ENCODE measurements at places on chromosomes 2 and 18. TPM values are rescaled to one million over a fixed set of nuclear protein-coding genes. Genes with fewer than 3 reads are reported as not detected.

GRCh38 chr2:102358496-102358895 lies 2.9 kb downstream of the IL18R1 start:
- H3K36me3 ChIP-seq = no peaks in the 10 kb centered on the region
- H3K4me1 ChIP-seq = peaks cover 4% of the 10 kb centered on the region
- no peak for DNase-seq

DNA sequence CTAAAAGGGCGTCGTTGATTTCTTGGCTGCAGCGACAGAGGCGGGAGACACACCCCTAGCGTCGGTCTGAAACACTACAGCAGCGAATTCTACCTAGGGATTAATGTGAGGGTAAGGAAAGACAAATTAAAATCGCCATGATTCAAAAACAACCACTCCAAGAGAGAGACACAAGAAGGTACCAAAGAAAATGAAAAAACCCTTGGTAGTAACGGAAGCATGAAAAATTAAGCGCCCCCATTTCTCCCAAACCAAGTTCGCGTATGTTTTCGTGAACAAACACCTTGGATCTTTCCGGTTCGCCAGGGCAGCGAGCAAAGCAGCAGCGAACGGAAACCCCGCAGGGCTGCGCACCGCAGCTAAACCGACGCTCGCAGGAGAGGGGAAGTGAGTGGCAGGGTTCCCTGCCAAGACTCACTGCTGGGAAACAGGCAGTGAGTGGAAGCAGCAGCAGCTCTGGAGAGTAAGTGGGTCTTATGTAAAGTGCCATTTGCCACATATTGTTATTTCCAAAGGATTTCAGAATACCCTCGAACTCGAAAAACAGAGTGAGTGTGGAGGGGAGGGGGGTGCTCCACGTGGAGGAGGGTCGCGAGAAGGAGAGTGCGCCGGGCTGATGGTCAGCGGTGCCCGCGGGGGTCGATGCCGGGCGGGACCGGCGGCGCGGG lies 1.0 kb downstream of the PPP3R1 start:
- H3K36me3 ChIP-seq = no peaks in the 10 kb centered on the region
- H3K27me3 ChIP-seq = peaks cover 11% of the 10 kb centered on the region
- peaks cover 9% of the 10 kb centered on the region for H3K4me1 ChIP-seq
- H3K27ac ChIP-seq = peak overlapping the region; percentile 85
- DNase-seq = peak; percentile 63

DNA sequence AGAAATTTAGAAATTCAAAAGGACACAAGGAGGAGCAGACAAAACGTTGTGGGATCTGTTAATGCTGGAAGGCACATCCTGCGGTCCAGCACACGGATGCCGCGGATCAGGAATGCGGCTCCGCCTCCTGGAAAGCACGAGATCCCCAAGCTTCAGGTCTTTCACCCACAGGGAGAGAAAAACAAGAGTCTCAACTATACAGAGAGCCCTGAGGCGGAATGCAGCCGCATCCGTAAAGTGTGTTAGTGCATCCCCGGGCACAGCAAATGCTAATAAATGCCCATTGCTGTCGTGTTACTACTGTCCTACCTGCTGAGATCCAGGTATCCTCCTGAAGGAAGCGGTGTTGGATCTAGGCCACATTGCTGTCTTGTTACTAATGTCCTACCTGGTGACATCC lies 303.9 kb downstream of the EIPR1 start:
- H3K27ac ChIP-seq = no peak overlapping the region
- H3K36me3 ChIP-seq = no peaks in the 10 kb centered on the region
- no peak overlapping the region for H3K4me3 ChIP-seq
- no peak for DNase-seq
- H3K27me3 ChIP-seq = peaks cover 4% of the 10 kb centered on the region

DNA sequence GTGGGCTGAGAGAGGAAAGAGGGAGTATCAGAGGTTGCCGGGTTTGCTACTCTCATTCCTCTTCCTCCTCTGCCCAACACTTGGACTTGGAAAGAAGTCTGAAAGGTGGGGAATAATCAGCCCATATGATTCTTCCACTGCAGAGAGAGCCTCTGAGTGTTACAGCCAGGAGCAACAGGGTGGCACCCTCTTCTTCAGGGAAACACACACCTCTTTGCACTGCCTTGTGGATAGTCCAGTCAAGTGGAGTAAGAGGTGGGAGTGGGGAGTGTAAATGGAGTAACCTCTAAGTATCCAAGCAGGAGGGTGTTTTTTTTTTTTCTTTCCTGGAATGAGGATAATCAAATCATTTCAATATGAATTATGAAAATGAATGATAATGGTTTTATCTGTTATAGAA lies 9.0 kb upstream of the SERPINB8 start:
- H3K27ac ChIP-seq = no peak overlapping the region
- H3K27me3 ChIP-seq = no peaks in the 10 kb centered on the region
- no peaks in the 10 kb centered on the region for H3K36me3 ChIP-seq

GRCh38 chr2:209940936-209941335 lies 61.5 kb upstream of the RPE start:
- H3K27ac ChIP-seq = no peak overlapping the region
- H3K27me3 ChIP-seq = peaks cover 2% of the 10 kb centered on the region
- no peaks in the 10 kb centered on the region for H3K4me1 ChIP-seq
- H3K4me3 ChIP-seq = no peak overlapping the region

DNA sequence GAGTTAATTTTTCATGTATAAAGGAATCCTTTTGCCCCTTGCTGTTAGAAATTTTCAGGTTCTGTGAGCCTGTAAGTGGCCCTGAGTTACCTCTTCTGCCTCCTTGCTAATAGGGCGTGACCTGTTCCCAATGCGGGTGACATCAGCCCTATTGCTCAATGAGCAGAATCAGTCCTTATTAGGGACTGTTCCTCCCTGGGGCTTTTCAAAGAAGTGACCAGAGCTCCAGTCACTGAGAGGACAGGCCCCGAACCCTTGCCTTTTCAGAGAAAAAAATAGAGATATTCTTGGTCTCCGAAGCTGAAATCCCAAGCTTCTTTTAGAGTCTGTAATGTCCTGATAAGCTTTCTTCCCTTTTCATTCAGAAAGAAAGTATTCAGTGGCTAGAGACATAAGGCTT lies 8.2 kb upstream of the APOB start:
- peaks cover 3% of the 10 kb centered on the region for H3K27me3 ChIP-seq
- no peak for DNase-seq
- no peak overlapping the region for H3K27ac ChIP-seq
- H3K4me3 ChIP-seq = no peak overlapping the region
- H3K36me3 ChIP-seq = no peaks in the 10 kb centered on the region

GRCh38 chr2:238967031-238967977 lies 119.4 kb downstream of the TWIST2 start:
- peaks cover 6% of the 10 kb centered on the region for H3K27me3 ChIP-seq
- no peak for DNase-seq
- no peak overlapping the region for H3K27ac ChIP-seq
- peaks cover 9% of the 10 kb centered on the region for H3K36me3 ChIP-seq

DNA sequence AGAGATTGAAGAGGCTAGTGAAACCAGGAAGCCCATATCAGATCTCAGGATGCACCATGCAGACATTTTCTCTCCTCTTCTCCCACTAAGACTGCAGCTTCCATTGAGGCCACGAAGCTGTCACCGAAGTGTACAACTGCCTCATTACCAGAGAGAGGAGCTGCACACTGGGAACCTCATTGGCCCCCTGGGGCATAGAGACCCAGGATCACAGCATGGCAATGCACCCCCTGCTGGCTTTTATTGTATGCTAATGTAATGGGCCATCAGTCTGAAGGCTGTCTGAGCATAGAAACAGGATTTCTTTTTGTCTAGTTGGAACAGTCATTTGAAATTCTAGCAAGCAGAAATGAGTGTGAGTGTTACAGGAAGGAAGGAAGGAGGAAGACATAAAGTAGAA lies 861.6 kb upstream of the CELF4 start:
- H3K36me3 ChIP-seq = no peaks in the 10 kb centered on the region
- DNase-seq = peak; percentile 32
- H3K27ac ChIP-seq = no peak overlapping the region
- H3K4me3 ChIP-seq = no peak overlapping the region
- peaks cover 5% of the 10 kb centered on the region for H3K4me1 ChIP-seq
- no peaks in the 10 kb centered on the region for H3K27me3 ChIP-seq

- no peaks in the 10 kb centered on the region for H3K36me3 ChIP-seq
- H3K27me3 ChIP-seq = no peaks in the 10 kb centered on the region
- DNase-seq = no peak
- no peaks in the 10 kb centered on the region for H3K4me1 ChIP-seq
These were observed 26.4 kb downstream of the HDLBP start for GRCh38 chr2:241289053-241289452.

- no peak overlapping the region for H3K4me3 ChIP-seq
- no peak overlapping the region for H3K27ac ChIP-seq
- no peaks in the 10 kb centered on the region for H3K36me3 ChIP-seq
- H3K27me3 ChIP-seq = peaks cover 2% of the 10 kb centered on the region
- no peaks in the 10 kb centered on the region for H3K4me1 ChIP-seq
- DNase-seq = no peak
These were observed 89.8 kb downstream of the PKP4 start for GRCh38 chr2:158546412-158547144.

- peaks cover 28% of the 10 kb centered on the region for H3K4me1 ChIP-seq
- DNase-seq = no peak
- peaks cover 6% of the 10 kb centered on the region for H3K27me3 ChIP-seq
- no peak overlapping the region for H3K27ac ChIP-seq
- H3K4me3 ChIP-seq = no peak overlapping the region
These were observed 57.0 kb upstream of the SPP2 start for GRCh38 chr2:233993461-233993860.

DNA sequence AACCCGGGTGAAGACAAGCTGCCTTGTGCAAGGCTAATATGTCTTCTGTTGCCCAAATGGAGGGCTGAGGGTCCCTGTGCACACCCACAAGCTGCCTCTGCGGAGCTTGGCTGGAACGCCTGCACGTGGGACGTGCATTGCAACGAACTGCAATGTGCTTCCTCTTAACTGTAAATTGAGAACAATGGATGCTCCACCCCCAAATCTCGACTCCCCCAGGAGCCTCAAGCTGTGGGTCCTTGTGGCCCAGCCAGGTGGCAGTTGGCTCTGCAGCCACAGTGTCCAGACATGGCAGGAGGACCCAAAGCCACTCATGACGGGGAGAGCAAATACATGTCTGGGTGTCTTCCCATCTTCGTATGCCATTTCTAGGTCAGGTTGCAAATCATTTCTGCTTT lies 90.1 kb downstream of the TWIST2 start:
- no peaks in the 10 kb centered on the region for H3K4me1 ChIP-seq
- no peak for DNase-seq
- no peaks in the 10 kb centered on the region for H3K36me3 ChIP-seq
- H3K4me3 ChIP-seq = no peak overlapping the region
- peaks cover 2% of the 10 kb centered on the region for H3K27me3 ChIP-seq
- no peak overlapping the region for H3K27ac ChIP-seq

DNA sequence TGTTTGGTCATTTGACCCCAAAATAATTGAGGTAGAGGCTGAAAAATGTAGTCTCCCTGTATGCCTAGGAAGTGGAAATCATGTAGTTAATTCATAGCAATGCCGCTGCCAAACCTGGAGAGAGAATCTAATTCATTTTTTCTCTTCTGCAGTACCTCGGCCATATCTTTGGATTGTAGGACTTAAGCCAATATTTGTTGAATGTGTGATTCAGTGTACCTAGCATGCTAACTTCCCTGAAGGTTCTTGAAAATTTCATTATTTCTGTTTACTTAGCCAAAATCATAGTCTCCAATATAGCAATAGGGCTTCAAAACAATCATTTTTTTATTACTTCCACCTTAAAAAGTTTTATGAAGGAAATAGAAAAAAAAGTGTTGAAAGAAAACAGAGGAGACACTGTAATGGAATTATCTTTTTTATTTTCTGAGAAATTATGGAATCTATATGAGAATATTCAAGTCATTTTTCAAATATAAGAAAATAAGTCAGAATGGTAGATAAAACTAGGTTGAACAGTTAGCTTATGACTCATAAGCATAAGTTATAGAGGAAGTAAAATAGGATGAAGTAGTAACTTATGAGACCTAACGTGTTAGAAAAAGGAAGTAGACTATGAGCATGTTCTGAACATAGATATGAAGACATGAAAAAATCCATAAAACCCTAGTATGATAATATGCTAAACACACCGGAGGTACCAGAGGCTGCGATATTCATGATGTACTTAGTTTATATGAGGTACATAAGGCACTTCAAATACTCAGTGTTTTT lies 35.2 kb upstream of the CDH19 start:
- H3K4me1 ChIP-seq = no peaks in the 10 kb centered on the region
- no peak for DNase-seq
- H3K27ac ChIP-seq = no peak overlapping the region
- H3K36me3 ChIP-seq = no peaks in the 10 kb centered on the region
- H3K4me3 ChIP-seq = no peak overlapping the region

DNA sequence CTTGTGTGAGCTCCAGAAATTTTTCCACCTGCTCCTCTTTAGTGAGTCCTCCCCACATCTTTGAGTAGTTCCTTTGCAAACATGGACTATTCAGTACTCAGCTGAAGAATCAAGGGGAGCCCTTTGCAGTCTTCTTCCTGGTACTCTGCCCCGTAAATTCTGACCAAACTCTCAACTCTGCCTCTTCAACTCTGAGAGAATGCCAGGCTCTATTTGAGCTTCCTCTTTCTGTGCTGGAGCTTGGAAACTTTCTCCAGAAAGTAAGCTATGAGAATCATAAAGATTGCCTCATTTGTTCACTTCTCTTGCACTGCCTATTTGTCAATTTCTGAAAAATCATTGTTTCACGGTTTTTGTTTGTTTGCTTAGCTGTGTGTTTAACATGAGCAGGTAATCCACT lies 7.4 kb upstream of the STAT4 start:
- DNase-seq = no peak
- H3K27me3 ChIP-seq = peaks cover 2% of the 10 kb centered on the region
- H3K36me3 ChIP-seq = peaks cover 5% of the 10 kb centered on the region
- no peaks in the 10 kb centered on the region for H3K4me1 ChIP-seq
- H3K4me3 ChIP-seq = no peak overlapping the region
- no peak overlapping the region for H3K27ac ChIP-seq

- no peaks in the 10 kb centered on the region for H3K4me1 ChIP-seq
- H3K4me3 ChIP-seq = no peak overlapping the region
- H3K36me3 ChIP-seq = no peaks in the 10 kb centered on the region
- H3K27ac ChIP-seq = no peak overlapping the region
- DNase-seq = no peak
These were observed 55.5 kb upstream of the ACVR2A start for GRCh38 chr2:147789287-147789686.

DNA sequence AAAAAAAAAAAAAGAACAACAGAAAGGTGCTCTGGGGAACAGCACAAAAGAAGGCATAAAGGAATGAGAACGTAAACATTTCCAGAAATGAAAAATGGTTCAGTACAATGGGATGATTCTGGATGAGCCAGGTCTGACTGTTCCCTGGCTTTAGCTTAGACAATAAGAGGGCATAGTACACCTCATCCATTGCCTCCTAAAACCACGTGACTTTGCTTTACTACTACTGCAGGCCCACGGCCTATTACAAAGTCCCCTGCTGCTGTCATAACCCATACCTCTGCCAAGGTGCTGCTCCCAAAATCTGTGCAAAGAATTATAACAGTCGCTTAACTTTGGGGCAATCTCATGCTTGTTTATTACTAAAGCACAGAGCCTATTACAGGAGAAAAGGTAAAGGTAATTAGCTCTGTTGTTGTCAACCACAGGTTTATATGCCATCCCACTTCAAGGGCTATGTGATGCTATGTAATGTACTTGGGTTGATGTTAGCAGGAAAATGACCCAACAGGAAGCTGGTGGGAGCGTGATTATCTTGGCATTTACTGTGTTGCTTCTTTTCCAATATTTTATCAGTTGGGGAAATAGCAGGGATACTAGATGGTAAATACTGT lies 26.8 kb downstream of the STK17B start:
- H3K27ac ChIP-seq = no peak overlapping the region
- H3K4me1 ChIP-seq = peaks cover 1% of the 10 kb centered on the region
- H3K27me3 ChIP-seq = no peaks in the 10 kb centered on the region
- no peak for DNase-seq
- H3K36me3 ChIP-seq = no peaks in the 10 kb centered on the region

The AAK1 gene
- 68.2 TPM for total RNA-seq

The VWA3B gene
- total RNA-seq = not detected

The FAM110C gene
- not detected for total RNA-seq

The IL1RN gene
- total RNA-seq = not detected

The GAD1 gene
- 0.44 TPM for total RNA-seq

The AGXT gene
- not detected for total RNA-seq

The RAD51AP2 gene
- not detected for total RNA-seq
